ENCODE measurements at places on chromosomes 12 and 14. TPM values are rescaled to one million over a fixed set of nuclear protein-coding genes. Genes with fewer than 3 reads are reported as not detected.

DNA sequence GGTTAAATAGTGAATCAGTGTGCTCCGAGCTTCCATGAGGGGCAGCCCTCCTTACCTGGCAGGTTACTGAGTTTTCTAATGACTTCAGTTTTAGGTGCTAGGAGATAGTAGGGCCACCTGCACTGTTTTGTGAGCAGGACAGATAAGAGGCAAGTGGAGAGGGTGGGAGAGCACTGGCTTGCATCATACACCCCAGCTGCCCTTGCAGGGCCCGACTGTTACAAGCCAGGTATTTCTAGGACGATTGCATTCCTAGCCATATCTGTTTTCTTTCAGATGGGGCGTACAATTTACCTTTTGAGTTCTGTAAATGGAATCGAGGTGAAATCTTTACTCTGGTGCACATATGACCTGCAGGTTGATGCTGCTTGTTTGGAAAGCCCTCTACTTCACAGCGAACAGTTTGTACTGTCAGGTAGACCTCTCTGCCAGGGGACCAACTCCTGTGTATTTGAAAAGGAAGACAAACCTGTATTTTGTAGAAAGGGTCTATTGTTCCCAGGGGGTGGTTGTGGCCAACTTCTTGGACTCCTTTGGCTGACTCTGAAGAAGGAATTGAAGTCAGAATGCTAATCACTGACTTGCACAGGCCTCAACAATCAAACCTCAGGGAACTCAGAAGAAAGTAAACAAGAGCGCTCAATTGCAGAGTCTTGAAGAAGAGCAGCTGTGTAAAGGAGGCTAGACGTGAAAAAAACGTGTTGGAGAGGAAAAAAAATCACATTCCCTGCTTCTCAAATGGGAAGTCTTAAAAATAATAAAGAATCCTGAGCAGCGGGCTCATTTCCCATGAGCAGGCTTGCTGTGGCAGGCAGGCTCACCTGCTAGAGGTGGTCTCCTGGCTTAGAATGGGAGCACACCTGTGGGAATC is 57.3 kb downstream of the ETV6 start:
- H3K36me3 ChIP-seq: no peaks in the 10 kb centered on the region
- no peaks in the 10 kb centered on the region for H3K27me3 ChIP-seq
- H3K27ac ChIP-seq: peak overlapping the region; percentile 9
- H3K4me1 ChIP-seq: peaks cover 16% of the 10 kb centered on the region
- no peak for DNase-seq

- no peaks in the 10 kb centered on the region for H3K27me3 ChIP-seq
- H3K36me3 ChIP-seq: no peaks in the 10 kb centered on the region
- H3K4me1 ChIP-seq: no peaks in the 10 kb centered on the region
- no peak overlapping the region for H3K27ac ChIP-seq
- H3K4me3 ChIP-seq: no peak overlapping the region
- no peak for DNase-seq
These were observed 91.4 kb downstream of the PLCZ1 start for GRCh38 chr12:18646286-18646890.

DNA sequence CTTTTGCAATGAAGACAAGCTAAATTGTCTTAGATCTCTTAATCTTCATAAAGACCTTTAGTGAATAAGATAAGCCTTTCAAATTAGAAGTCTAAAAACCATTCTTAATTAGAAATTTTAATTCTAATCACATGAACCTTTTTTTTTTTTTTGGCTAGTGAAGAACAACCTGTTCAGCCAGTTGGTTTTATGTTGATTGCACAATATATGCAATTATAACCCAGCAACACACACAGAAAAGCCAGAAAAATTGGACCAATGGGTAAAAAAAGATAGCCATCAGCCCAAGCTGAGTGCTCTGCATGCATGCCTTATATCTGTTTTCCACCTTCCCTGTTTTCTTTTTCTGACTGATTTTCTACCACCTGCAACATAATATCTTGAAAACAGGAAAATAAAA is 252.2 kb downstream of the SYT10 start:
- no peaks in the 10 kb centered on the region for H3K36me3 ChIP-seq
- no peaks in the 10 kb centered on the region for H3K27me3 ChIP-seq
- H3K4me1 ChIP-seq: no peaks in the 10 kb centered on the region
- no peak overlapping the region for H3K4me3 ChIP-seq
- no peak overlapping the region for H3K27ac ChIP-seq

DNA sequence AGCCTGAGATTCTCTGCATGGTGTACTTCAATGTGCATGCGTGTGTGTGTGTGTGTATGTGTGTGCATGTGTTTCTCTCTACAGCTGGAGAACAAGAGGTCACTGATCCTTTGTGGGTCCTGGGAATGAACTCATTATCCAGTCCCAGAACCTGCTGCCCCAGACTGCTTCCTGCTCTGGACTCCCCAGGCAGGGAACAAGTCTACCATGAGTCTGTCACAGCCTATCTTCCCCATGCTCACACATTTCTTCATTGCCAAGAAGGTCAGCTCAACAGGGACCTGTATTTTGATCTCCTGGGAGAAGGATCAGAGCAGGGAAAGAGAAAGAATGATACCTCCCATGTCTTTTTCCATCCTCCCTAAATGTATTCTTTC is 2.9 kb upstream of the AGAP2 start:
- H3K27ac ChIP-seq: no peak overlapping the region
- H3K4me1 ChIP-seq: no peaks in the 10 kb centered on the region
- no peak overlapping the region for H3K4me3 ChIP-seq
- no peaks in the 10 kb centered on the region for H3K36me3 ChIP-seq
- no peak for DNase-seq

DNA sequence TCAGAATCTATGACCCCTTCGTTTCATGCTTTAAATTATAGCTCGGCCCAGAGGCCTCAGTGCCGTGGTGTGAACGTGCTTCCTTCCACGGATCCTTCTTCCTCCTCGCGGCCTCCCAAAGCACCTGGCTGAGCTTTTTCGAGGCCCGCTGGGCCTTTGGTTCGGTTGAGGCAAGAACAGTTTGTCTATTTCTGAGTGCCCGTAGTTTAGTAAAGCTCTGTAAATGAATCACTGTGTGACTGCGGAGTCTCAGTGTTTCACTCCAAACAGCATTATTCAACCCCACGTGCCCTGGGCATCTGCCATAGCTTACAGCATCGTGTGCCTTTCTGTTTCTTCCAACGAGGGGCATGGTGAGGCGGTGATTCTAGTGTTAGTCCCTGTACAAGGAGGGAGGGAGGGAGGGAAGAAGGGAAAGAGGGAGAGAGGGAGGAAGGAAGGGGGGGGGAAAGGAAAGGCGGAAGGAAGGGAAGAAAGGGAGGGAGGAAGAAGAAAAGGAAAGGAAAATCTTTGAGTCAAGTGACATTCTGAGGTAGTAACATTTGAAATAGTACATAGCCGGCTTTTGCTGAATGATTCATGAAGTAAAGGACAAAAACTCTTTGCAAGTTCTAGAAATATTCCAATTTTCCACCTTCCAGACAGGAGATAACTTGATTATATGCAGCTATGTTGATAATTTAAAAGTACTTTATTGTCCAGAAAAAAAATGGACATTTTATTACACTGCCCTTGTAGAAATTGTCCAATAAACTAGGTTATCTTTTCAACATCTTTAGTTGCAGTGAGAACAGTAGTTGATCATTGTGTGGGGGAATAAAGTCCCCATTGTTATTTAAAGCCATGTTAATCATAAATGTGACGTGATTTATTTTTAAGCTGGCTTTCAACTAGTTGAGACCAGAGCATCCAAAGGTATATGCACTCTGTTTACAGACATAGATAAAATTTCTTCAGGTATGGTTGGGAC is 1.2 kb upstream of the TRIM9 start:
- peak; percentile 52 for DNase-seq
- no peaks in the 10 kb centered on the region for H3K27me3 ChIP-seq
- no peak overlapping the region for H3K27ac ChIP-seq

GRCh38 chr14:26200687-26201086 is 397.1 kb downstream of the NOVA1 start:
- H3K4me3 ChIP-seq: no peak overlapping the region
- peaks cover 2% of the 10 kb centered on the region for H3K4me1 ChIP-seq
- no peaks in the 10 kb centered on the region for H3K27me3 ChIP-seq
- no peak overlapping the region for H3K27ac ChIP-seq

GRCh38 chr12:108374596-108375320 is 35.6 kb upstream of the CMKLR1 start:
- H3K27me3 ChIP-seq: no peaks in the 10 kb centered on the region
- H3K4me1 ChIP-seq: no peaks in the 10 kb centered on the region

- no peaks in the 10 kb centered on the region for H3K36me3 ChIP-seq
- H3K4me1 ChIP-seq: no peaks in the 10 kb centered on the region
- no peaks in the 10 kb centered on the region for H3K27me3 ChIP-seq
- H3K4me3 ChIP-seq: no peak overlapping the region
These were observed 834.1 kb downstream of the TRHDE start for GRCh38 chr12:73106296-73106695.

GRCh38 chr12:120817559-120818330 is 86.4 kb downstream of the SPPL3 start:
- no peaks in the 10 kb centered on the region for H3K27me3 ChIP-seq
- H3K4me3 ChIP-seq: no peak overlapping the region
- no peak for DNase-seq

GRCh38 chr12:34097213-34097612 is 74.9 kb downstream of the ALG10 start:
- H3K4me3 ChIP-seq: no peak overlapping the region
- H3K27me3 ChIP-seq: no peaks in the 10 kb centered on the region
- H3K27ac ChIP-seq: no peak overlapping the region

DNA sequence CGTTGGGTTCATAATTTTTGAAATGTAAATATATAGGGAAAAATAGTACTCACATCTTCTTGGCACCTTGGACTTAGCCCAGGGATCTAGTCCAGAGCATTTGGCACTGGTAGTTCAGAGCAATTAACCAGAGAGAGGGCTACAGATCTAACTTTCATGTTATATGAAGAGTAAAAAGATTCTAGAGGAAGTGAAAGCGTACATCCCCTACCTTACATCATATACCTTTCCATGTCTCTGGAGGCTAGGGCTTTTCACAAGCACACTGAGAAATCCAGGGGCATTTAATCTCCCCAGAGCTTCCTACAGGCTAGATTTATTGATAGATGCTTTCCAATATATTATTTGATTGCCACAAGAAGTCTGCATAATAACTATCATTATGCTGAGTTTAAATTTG is 687.5 kb upstream of the FBXO33 start:
- DNase-seq: no peak
- H3K36me3 ChIP-seq: no peaks in the 10 kb centered on the region
- no peaks in the 10 kb centered on the region for H3K27me3 ChIP-seq
- H3K4me1 ChIP-seq: no peaks in the 10 kb centered on the region

DNA sequence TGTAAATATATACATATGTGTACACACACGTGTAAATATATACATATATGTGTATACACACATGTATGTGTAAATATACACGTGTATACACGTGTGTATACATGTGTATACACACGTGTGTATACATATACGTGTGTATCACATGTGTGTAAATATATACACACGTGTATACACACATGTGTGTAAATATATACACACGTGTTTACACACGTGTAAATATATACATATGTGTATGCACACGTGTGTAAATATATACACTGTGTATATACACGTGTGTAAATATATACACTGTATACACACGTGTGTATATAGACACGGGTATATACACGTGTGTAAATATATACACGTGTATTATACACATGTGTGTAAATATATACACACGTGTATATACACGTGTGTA is 71.7 kb downstream of the RPAP3 start:
- H3K36me3 ChIP-seq: no peaks in the 10 kb centered on the region
- H3K4me1 ChIP-seq: no peaks in the 10 kb centered on the region
- no peak overlapping the region for H3K4me3 ChIP-seq
- H3K27ac ChIP-seq: no peak overlapping the region
- DNase-seq: no peak
- no peaks in the 10 kb centered on the region for H3K27me3 ChIP-seq

- no peaks in the 10 kb centered on the region for H3K4me1 ChIP-seq
- no peak overlapping the region for H3K4me3 ChIP-seq
These were observed 33.6 kb upstream of the MMP17 start for GRCh38 chr12:131794573-131794972.

DNA sequence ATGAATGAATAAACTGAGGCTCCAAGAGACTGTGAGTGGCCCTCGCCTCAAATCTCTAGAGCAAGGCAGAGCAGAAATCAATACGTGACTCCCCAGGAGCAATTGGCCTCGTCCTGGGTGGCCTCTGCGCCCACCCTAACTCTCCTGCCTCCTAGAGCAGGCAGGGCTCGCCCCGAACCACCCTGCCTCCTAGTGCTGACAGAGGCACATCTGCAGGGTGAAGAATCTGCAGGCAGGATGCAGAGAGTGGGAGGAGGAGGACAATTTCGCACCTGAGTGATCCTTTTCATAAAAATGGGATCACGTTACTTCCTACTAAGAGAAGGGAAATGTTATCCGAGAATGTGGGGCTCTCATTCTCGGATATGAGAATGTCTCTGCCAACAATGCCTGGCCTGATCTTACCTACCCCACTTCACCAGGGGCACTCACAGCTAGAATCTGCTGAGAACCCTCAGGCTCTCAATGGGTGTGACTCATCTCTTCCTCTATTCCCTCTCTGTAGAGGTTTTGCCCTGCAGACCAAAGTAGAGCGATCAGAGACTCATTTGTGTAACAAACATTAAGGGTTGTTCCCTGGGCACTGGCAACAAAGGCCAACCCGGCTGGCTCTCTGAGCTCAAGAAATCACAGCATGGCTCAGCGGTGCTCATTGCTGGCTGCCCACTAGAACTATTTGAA is 61.7 kb upstream of the BCL2L14 start:
- no peak overlapping the region for H3K4me3 ChIP-seq
- no peaks in the 10 kb centered on the region for H3K4me1 ChIP-seq
- H3K27ac ChIP-seq: no peak overlapping the region
- DNase-seq: no peak
- H3K27me3 ChIP-seq: no peaks in the 10 kb centered on the region
- H3K36me3 ChIP-seq: no peaks in the 10 kb centered on the region

- no peaks in the 10 kb centered on the region for H3K27me3 ChIP-seq
- peaks cover 2% of the 10 kb centered on the region for H3K4me1 ChIP-seq
- no peak for DNase-seq
- H3K4me3 ChIP-seq: no peak overlapping the region
- H3K36me3 ChIP-seq: no peaks in the 10 kb centered on the region
These were observed 521 bp upstream of the GMFB start for GRCh38 chr14:54489318-54489683.

- H3K36me3 ChIP-seq: no peaks in the 10 kb centered on the region
- DNase-seq: no peak
- H3K4me1 ChIP-seq: peaks cover 14% of the 10 kb centered on the region
These were observed 147.6 kb downstream of the FOXN3 start for GRCh38 chr14:89269404-89269803.

GRCh38 chr14:90508536-90509254 is 111.9 kb downstream of the CALM1 start:
- H3K4me1 ChIP-seq: no peaks in the 10 kb centered on the region
- no peak overlapping the region for H3K4me3 ChIP-seq
- no peaks in the 10 kb centered on the region for H3K27me3 ChIP-seq

Gene HOMEZ
- total RNA-seq: 10.6 TPM

Gene NT5DC3
- total RNA-seq: 104 TPM

Gene ZDHHC22
- not detected for total RNA-seq

Gene WNT1
- total RNA-seq: not detected

Gene STON2
- total RNA-seq: 20.5 TPM

Gene TC2N
- total RNA-seq: 284 TPM

Gene SLC17A8
- not detected for total RNA-seq

Data from aorta (tissue), 5 donors.